ENCODE measurements at places on chromosomes 1 and 21. TPM values are rescaled to one million over a fixed set of nuclear protein-coding genes. Genes with fewer than 3 reads are reported as not detected.
A peak's percentile ranks its signal among the peaks of the same experiment; 100 is the strongest.

Gene FALEC
- not detected for total RNA-seq

Gene CHTOP
- total RNA-seq = 61.9 TPM

Gene PLEKHA6
- total RNA-seq = 14.1 TPM

Gene PAQR7
- total RNA-seq = 3.3 TPM

Gene CCDC30
- 2.3 TPM for total RNA-seq

Gene HPCAL4
- 2.6 TPM for total RNA-seq

Gene LENEP
- not detected for total RNA-seq

Gene CHIA
- total RNA-seq = not detected

DNA sequence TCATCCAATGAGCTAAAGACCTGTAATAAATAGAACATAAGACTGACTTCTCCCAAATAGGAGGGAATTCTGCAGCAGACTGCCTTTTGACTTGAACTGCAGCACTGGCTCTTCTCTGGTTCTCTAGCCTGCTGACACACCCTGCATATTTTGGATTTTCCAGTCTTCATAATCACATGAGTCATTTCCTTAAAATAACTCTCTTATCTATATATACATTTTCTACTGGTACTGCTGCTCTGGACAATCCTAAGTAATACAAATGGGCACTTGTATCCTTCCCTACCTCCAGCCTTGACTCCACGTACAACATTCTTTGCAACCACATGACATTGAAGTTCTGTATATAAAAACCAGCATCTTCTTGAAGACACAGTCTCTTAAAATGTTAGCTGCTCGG lies 429.4 kb upstream of the TMPRSS15 start:
- no peak for DNase-seq

- peak; percentile 72 for DNase-seq
Measured at GRCh38 chr1:9753121-9753531, 70.6 kb downstream of the CLSTN1 start.

DNA sequence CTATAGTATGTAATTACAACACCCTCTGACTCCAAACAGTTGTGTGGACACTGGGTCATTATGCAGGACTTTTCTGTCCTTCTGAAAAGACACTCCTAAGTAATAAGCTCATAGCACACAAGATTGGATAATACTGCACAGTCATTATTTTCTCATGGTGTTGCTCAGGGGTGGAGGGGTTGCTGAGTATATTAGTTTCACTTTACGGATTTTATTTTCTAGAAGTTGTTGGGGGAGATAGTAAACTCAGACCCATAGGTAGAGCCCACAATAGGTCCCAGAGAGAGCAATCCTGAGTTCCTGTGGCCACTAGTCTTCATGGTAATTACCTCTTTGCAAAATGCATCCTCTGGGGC lies 53.4 kb downstream of the DUSP10 start:
- DNase-seq = no peak

- DNase-seq = no peak
Measured at GRCh38 chr1:30933874-30934252, 25.3 kb upstream of the SDC3 start.

GRCh38 chr1:9770298-9770697 lies 53.5 kb downstream of the CLSTN1 start:
- no peak for DNase-seq

- peak; percentile 55 for DNase-seq
Measured at GRCh38 chr1:153629971-153630370, 1.7 kb downstream of the S100A1 start.

GRCh38 chr1:17167786-17168090 lies 37.2 kb upstream of the PADI1 start:
- DNase-seq = no peak

GRCh38 chr1:212970085-212970484 lies 19.7 kb downstream of the VASH2 start:
- DNase-seq = no peak

DNA sequence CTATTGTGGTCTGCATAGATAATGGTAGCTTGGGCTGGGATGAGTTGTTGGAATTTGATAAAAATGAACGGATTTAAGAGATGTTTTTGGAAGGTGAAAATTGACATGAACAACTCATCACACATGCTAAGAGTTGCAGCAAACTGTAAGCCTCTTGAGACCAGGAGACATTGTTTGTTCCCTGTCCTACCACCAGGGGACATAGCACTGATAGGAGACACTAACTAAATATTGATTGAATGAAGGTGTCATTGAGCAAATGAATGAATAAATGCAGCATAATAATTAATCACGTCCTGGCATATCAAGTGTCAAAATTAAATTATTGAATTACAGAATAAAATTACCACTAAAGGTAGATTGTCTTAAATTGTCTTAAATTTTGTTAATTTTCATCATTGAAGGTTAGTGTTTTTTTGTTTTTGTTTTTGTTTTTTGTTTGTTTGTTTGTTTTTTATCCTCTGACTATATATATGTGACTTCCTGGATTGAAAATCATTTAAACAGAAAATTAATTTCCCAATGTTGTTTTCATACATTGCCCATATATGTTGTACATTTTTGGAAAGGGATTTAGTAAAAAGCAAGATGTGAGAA lies 285.3 kb upstream of the C1orf105 start:
- no peak for DNase-seq

DNA sequence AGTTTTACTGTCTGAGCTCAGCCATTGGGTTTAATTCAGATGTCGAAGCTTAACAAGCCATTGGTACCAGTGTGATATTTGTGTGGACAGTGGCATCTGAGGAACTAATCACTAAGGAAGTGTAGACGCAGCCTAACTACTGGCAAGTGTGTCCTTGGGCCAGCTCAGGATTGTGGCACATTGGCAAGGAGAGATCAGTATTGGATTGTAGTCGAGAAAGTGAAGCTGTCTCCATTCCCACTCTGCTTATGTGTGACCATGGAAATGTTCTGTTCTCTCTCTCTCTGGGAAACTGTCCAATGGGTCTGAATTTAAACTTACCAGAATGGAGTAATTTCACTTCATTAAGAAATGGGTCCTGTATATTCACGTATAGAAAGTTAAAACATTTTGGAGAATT lies 112.2 kb downstream of the ITSN1 start:
- DNase-seq = no peak

GRCh38 chr1:244920911-244921761 lies 56.8 kb upstream of the HNRNPU start:
- no peak for DNase-seq

GRCh38 chr1:14625572-14625971 lies 27.1 kb downstream of the KAZN start:
- DNase-seq = no peak

- no peak for DNase-seq
Measured at GRCh38 chr1:116257341-116257767, 115.7 kb upstream of the ATP1A1 start.

GRCh38 chr1:208189716-208190115 lies 54.5 kb downstream of the PLXNA2 start:
- no peak for DNase-seq

- DNase-seq = no peak
Measured at GRCh38 chr1:32606565-32607371, 43.6 kb downstream of the ZBTB8OS start.

GRCh38 chr1:108512239-108513043 lies 47.5 kb upstream of the EEIG2 start:
- no peak for DNase-seq

GRCh38 chr1:109649491-109649914 lies 6.4 kb upstream of the GSTM4 start:
- no peak for DNase-seq
